Astrocyte (in vitro differentiated cells and primary cell): ENCODE measurements at places on chromosomes 16 and 17.

GRCh38 chr17:64037180-64037579 lies 16.7 kb upstream of the ICAM2 start:
- DNase-seq, result no peak

DNA sequence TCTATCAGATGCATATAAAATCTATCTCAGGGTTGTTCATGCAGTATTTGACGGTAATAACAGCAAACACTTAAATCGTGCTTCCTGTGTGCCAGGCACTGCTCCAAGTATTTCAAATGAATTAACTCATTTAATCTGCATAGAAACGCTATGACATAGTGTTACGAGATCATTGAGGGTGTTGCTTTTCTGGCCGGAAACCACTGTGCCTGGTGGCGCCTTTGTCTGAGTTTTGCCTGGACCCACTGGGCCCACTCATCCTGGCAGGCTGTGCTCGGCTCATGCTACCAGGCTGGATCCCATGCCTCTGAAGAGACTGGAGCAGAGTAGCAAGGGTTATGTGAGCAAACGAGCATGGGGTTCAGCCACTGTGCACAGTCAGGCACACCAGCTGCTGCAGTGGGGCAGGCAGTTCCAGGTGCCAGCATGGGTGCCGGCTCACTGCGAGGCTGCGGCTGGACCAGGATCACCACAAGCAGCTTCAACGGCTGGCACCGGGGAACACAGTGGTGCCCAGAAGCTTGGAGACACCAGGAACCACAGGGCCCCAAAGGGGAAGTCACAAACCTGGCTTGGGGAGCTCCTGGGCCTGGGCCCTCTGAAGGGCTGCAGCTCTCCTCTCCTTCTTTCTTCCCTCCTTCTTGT lies 45.9 kb upstream of the CLEC19A start:
- no peak for DNase-seq

DNA sequence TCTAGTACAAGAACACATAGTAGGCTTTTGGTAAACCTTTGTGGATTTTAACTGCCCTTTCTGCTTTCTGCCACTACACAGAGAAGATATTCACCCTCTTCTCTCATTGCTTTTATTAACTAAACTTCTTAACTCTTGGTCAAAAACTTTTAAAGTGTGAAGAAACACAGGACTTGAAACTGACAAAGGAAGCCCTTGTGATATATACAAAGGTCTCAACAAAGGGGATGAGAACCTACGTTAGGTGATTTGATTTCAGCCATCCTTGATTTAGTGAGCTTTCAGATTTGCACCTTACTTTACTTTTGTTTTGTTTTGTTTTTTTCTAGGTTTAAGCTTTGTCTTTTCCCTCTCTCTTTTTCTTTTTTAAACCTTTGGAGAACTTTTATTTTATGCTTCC lies 66.9 kb downstream of the TBX4 start:
- no peak for DNase-seq

DNA sequence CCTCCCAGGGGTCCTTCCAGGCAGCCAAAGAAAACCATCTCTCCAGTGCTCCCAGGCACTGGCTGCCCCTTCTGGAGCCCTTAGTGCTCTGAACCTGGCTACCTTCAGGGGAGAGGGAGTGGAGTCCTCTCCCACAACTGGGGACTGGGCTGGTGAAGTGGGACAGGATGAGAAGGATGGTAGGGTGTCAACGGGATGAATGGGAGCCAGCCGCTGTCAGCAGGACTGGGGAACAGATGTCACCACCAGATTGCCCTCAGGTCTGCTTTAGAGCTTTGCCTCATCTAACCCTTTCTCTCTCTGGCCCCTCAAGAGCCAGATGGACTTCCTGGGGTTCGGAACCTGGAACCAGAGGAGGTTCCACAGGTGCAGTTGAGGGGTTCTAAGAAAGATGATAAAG lies 488 bp upstream of the SEBOX start:
- DNase-seq, result no peak
